ENCODE measurements at places on chromosomes 16 and 17. TPM values are rescaled to one million over a fixed set of nuclear protein-coding genes. Genes with fewer than 3 reads are reported as not detected.

- no peak for DNase-seq
These were observed 9.5 kb upstream of the FAM83G start for GRCh38 chr17:19013806-19014627.

DNA sequence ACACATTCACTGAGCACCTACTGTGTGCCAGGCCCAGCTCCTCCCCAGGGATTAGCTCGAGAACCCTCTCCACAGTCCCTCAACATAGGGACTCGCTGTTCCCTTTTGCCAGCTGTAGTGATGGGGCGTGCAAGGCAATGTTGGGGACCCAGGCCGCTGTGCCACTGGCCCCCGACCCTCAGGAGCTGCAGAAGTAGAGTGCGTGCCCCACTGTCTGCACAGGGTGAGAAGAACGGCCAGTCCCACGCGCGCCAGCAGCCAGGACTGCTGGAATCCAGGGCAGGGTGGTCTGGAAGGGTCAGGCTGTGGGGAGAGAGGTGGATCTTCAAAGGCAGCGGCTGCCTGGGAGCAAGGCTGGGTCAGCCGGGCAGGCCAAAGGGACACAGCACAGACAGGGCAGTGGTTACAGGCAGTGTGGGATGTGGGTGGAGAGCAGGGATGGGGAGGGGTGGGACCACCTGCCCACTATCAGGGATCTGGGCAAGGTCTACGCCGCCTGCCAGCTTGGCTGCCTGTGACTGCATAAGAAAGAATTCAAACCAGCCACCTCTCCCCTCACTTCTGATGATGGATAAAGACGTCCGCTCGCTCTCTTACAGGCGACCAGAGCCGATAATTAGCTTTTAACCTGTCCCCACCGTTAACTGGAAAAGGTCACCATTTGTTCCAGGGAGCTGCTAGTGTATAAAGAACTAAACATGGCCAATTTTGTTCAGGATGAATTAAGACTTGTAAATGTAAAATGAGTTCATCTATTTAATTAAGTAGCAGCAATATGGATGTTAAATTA lies 86.7 kb upstream of the GSE1 start:
- no peak for DNase-seq

Gene ATP2A3
- 107 TPM for total RNA-seq

DNA sequence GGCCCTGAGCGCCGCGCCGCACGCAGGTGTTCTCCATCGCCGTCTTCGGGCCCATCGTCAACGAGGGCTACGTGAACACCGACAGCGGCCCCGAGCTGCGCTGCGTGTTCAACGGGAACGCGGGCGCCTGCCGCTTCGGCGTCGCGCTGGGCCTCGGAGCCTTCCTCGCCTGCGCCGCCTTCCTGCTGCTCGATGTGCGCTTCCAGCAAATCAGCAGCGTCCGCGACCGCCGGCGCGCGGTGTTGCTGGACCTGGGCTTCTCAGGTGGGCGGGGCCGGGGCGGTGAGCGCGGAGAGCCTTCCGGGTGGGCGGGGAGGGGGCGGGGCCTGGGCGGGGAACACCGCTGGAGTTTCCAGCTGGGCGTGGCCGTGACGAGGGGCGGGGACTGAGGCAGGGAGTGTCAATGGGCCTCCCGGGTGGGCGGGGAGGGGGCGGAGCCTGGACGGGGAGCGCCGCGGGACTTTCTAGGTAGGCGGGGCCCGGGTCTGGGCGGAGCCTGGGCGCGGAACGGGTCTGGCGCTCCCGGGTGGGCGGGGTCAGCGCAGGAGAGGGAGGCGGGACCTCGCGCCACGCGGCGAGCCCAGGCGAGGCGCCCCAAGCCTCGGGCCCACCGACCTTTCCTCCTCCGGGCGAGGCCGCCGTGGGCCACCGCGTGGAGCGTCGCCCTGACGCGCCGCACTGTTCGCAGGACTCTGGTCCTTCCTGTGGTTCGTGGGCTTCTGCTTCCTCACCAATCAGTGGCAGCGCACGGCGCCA lies 2.4 kb downstream of the SYNGR3 start:
- peak; percentile 91 for DNase-seq

GRCh38 chr16:83807327-83807709 lies 460 bp upstream of the HSBP1 start:
- no peak for DNase-seq

- no peak for DNase-seq
These were observed 11.6 kb upstream of the NOG start for GRCh38 chr17:56581635-56582627.

Gene TTYH2
- total RNA-seq: 6.8 TPM

DNA sequence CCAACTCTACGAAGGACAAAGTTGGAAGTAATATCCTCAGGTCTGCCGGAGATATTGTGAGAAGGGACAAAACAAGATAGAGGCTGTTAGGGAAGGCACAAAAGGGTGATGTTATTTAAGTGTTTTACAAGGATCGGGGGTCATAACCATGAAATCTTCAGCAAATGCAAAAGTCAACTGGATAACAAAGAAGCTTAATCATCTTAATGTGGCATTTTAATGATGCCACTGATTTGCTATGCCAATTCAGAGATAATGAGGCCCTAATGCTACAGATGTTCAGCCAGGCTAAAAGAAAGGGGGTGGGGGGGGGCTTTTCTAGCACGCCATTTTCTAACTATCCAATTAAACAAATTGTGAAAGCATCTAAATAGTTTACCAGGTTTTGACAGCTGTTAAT lies 63.1 kb downstream of the IKZF3 start:
- no peak for DNase-seq
